H9 (cell line): ENCODE measurements at places on chromosomes 2 and 18.

DNA sequence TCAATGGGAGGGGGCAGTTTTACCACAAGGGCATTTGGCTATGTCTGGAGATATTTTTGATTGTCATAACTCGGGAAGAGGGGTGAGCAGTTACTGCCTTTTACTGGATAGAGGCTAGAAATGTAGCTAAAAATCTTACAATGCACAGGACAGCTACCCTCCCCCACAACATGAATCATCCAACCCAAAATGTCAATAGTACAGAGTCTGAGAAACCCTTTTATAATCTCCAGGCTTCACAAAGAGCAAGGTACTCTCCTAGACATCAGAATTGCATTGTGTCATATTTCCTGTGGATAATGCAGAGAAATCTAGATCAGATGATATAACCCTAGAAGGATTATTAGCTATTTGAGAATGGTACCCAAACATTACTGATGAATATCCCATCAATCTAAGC, 277.1 kb upstream of the NRP2 start:
- DNase-seq, result no peak

- DNase-seq, result no peak
Measured at GRCh38 chr2:75310876-75311275, 111.6 kb upstream of the TACR1 start.

GRCh38 chr18:24118750-24119577, 19.9 kb upstream of the CABYR start:
- peak; percentile 56 for DNase-seq

GRCh38 chr2:30807249-30807648, at the start of gene CAPN13:
Gene CAPN13 (minus strand): TSS chr2:30807446. CDS start chr2:30787325, 20,121 bp downstream.
- peak; percentile 84 for DNase-seq

- DNase-seq, result no peak
Measured at GRCh38 chr2:215749092-215749957, 264.0 kb downstream of the MREG start.

DNA sequence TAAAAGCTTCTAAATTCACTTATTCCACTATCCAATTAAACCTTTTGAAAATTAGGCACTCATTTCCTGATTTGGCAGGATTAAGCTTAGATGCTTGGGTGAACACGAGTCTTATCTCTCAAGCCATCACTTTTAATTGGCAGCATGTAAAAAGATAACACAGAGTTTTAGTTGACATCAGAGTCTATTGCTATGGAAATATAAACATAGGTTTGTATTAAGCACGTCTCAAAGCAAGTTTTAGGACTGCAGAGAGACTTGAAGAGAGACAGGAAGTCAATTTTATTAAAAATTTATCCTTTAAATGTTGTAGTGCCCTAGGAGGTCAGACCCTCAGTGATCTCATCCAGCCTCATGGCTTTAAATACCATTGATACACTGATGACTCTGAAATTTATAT, 5.6 kb downstream of the RBKS start:
- DNase-seq, result no peak

- DNase-seq, result no peak
Measured at GRCh38 chr2:168601741-168602140, 145.7 kb downstream of the CERS6 start.

GRCh38 chr18:34562252-34562870, 147.7 kb upstream of the DTNA start:
- DNase-seq, result no peak

DNA sequence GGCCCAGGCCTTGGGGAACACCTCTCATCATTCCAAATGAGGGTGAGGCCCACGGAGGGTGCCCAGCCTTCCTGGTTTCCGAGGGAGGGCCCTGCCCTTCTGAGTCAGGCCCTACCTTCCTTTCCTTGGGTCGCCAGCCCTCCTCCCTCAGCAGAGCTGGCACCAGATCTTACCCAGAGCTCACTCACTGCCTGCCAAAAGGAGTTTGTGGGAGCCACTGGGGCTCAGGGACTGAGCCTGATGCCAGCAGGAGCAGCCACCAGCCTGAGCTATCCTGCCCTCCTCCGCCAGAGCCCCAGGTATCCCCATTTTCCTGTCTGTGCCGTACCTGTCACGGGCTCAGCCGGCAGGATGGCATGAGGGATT, 64.1 kb downstream of the NRP2 start:
- DNase-seq, result no peak

DNA sequence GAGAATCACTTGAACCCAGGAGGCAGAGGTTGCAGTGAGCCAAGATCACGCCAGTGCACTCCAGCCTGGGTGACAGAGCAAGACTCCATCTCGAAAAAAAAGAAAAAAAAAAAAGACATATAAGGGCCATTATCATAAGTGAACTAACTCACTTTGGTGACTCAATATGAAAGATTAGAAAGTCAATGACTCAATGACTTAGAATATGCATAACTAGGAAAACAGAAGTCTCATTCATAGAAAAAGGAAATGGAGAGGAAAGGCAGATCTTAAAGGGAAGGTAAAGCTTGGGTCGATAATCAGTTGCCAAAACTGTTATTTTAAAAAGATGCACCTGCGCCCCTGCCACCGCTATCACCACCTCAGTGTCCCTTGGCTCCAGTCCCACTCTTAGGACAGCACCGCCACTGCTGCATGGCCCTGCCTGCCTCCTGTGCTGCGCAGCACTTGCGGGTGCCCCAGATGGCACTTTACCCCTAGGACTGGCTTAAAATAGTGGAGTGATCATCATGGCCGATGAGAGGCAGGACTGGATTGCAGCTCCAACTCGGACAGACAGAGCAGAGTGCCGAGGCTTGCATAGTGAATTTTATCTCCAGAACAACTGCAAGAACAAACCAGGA, 54.7 kb downstream of the INO80D start:
- no peak for DNase-seq

- no peak for DNase-seq
Measured at GRCh38 chr2:207256476-207257207, 90.9 kb upstream of the KLF7 start.

DNA sequence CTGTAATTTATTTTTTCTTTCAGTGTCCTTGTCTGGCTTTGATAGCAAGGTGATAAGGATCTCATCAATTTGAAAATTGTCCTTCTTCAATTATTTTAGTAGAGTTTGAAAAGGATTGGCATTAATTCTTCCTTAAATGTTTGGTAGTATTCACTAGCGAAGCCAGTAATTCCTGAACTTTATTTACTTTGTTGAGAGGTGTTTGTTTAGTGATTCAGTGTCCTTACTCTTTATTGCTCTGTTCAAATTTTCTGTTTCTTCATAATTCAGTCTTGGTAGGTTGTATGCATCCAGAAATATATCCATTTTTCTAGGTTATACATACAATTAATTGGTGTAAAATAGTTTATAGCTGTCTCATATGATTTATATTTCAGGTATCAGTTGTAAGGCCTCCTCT, 676.7 kb upstream of the POU3F3 start:
- DNase-seq, result no peak

- DNase-seq, result no peak
Measured at GRCh38 chr2:118671701-118672454, 175.6 kb downstream of the EN1 start.

DNA sequence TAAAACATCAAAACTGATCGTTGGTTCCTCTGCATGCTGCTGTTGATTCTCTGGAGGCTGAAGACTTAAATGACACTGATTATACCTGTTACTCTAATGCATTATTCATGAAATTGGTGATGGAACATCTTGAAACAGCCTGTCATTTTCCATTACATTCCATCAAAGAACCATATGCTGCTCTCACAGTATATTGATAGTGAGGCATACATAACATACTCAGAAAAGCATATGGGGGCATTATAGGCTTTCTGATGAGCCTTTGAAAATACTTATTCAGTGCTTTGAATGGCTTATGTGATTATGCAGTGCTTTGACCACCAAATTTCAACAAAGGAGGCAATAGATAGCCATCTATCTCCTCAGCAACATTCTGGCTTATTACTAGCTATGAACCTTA, 392.1 kb downstream of the CDH19 start:
- no peak for DNase-seq

GRCh38 chr18:47050468-47050867, 15.0 kb upstream of the ELOA2 start:
- DNase-seq, result no peak

- no peak for DNase-seq
Measured at GRCh38 chr2:10568736-10569432, 120.8 kb upstream of the ODC1 start.

DNA sequence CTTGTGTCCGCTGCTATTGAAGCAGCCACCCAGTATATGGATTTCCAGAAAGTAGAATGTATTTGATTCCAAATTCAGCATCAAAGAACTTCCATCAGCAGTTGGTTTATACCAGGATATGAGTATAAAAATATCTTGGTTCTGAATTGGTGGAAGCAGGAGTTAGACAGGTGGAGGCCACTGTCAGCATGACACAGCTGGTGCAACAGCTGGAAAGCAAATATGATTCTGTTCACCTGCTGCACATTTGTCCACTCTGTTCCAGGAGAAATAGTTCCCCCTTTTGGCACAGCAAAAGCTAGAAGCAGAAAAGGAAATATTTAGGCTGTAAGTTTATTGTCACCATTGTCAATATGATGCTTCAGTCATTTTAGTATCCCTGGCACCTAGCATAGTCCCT, 41.2 kb downstream of the KIAA2012 start:
- DNase-seq, result no peak

- DNase-seq, result no peak
Measured at GRCh38 chr2:76450024-76450475, 739.3 kb upstream of the GCFC2 start.

- no peak for DNase-seq
Measured at GRCh38 chr2:161424891-161425727, 9.0 kb downstream of the TBR1 start.

DNA sequence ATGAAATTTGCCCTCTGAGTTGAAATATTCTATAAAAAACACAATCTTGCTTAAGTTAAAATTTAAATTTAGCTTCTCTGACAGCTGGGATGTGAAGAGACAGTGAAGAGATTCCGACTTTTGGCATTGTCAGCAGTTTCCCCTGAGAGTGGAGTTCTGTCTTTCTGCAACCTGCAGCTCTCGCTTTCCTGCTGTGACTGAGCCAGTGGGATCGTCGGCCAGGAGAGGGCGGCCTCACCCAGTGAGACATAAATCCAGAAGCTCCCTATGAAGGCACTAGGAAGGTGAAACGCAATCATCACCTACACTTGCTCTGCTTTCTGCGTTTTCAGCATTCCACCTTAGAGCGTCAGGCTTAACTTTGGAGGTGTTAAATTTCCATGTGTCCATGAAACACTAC, 75.4 kb upstream of the HNMT start:
- peak; percentile 78 for DNase-seq

DNA sequence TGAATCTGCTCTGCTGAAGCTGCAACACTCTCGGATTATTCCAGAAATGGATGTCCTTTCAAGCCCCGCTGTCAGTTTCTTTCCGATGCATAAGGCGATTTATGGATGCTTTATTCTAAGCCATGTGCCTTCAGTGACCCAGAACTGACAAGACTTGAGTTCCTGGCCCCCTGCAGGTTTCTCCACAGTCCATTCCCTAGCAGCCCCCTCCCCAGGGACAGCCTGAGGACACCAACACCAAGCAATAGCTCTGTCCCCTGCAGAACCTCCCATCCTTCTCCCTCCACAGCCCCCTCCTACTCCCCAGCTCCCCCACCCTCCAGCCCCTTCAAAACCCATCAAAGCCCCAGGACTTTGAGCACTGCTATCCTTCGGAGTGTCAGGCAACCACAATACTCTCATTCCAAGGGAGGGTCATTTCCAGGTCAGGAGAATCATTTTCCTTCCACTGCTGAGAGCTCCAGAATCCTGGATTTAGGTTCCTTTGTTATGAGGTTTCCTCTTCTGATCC, 24.6 kb upstream of the SPP2 start:
- DNase-seq, result no peak

DNA sequence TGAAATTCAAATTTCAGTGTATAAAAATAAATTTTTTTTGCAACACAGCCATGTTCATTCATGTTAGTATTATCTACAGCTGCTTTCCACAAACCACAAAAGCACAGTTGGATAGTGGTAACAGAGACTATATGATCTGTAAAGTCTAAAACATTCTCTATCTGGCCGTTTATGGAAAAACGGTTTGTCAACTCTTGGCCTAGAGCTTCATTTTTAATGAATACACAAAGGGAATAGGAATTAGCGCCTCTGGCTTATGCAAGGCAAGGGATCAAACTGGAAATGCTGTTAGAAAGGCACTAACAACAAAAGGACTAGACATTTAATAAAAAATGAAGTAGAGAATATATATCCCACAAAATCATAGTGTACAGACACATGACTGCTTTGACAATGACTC, 211.9 kb downstream of the EXOC6B start:
- no peak for DNase-seq

DNA sequence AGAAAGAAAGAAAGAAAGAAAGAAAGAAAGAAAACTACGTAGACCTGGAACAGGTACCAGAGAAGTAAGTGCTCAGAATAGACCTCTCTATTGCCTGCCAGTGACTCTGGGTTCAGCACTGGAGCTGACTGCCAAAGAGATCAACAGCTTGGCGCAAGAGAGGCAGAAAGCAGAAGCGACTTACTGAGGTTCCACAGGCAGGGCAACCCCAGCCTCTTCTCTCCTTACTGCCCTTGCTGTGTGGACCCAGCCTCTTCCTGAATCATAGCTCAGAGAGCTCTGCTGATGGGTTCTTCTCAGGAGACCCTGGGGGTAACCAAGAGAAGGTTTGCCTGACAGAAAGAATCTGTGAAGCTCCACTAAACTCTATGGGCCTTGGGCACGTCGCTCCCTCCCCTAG, 7.1 kb downstream of the CAPN13 start:
- no peak for DNase-seq

DNA sequence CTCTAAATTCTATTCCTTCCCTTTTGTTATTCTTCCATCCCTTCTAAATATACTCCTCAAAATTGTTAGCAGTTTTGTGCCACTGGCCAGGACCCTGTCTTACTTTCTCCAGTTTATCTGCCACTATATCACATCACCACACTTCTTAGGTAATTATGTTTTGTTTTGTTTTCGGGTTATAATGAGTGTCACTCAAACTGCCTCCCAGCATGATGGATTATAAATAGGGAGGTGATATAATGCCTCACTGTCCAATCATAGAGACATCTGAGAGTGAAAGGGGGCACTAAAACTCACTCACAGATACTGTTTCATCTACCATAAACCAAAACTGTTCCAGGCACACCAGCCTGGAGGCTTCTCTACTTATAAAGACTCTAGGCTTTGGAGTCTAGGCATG, 3.5 kb downstream of the RSAD2 start:
- DNase-seq, result no peak

- DNase-seq, result no peak
Measured at GRCh38 chr2:156189584-156189983, 142.9 kb downstream of the NR4A2 start.

GRCh38 chr2:145221032-145221431, 701.1 kb upstream of the ZEB2 start:
- no peak for DNase-seq

GRCh38 chr2:108616751-108617161, 82.5 kb downstream of the LIMS1 start:
- DNase-seq, result no peak
